ENCODE measurements at places on chromosomes 11 and 22.

- no peak for DNase-seq
Observed at GRCh38 chr11:11756718-11757117, 85.1 kb upstream of the USP47 start.

GRCh38 chr11:116492600-116492999, 280.2 kb downstream of the BUD13 start:
- no peak for DNase-seq

DNA sequence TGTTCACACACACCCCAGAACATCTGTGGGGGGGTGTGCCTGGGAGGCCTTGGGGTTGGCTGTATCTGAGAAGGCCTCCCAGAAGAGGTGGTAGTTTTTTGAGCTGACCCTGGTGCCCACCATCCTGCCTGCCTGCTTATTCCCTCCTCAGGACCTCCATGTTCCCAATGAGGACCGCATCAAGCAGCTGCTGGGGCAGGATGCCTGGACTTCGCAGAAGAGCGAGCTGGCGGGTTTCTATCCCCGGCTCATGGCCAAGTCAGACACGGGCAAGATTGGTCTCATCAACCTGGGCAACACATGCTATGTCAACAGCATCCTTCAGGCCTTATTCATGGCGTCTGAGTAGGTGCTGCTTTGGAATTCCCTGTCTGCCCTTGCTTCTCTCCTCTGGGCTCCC, 17.0 kb downstream of the USP35 start:
- DNase-seq, result no peak

DNA sequence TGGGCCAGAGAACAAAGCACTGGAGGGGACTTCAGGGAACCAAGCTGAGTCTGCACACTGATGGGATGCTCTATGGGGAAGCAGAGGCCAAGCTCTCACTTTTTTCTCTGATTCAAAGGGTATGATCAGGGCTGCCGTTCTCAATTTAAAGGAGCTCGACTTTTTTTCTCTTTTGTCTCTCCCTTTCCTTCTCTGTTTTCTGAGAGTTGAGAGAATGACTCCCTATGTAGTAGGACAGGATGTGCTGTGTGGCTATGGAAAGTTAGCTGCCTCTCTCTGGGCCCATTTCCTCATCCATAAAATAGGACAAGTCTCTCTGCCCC, 7.9 kb downstream of the ADORA2A start:
- no peak for DNase-seq

- DNase-seq, result no peak
Observed at GRCh38 chr11:26578998-26579661, 7.1 kb upstream of the MUC15 start.

- peak; percentile 52 for DNase-seq
Observed at GRCh38 chr11:127003260-127003981, 2.9 kb upstream of the KIRREL3 start.

DNA sequence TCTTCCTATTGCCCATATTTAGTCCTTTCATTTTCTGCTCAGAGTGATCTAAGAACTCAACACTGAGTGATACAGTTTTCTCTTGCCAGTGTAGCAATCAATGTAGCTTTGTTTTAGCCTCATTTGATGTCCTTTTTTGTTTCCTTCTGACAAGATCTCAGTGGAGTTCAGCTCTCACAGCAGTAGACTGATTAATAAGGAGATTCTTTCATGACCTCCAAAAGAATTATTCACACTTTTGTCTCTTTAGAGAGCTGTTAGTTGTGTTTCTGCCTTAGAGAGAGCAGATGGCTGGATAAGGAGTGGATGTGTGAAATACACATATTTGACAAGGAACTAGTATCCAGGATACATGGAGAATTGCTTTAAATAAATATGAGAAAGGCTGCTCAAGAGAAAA, 6.6 kb upstream of the TMEM225 start:
- no peak for DNase-seq

- DNase-seq, result no peak
Observed at GRCh38 chr11:105867742-105868141, 154.3 kb downstream of the MSANTD4 start.

- DNase-seq, result no peak
Observed at GRCh38 chr22:38524429-38524828, 18.3 kb upstream of the DDX17 start.

GRCh38 chr11:3664032-3664630, 7.1 kb downstream of the CHRNA10 start:
- DNase-seq, result no peak

All from left hindlimb (tissue), 1 donor.